ENCODE measurements at places on chromosomes 6 and 20.
A peak's percentile ranks its signal among the peaks of the same experiment; 100 is the strongest.

DNA sequence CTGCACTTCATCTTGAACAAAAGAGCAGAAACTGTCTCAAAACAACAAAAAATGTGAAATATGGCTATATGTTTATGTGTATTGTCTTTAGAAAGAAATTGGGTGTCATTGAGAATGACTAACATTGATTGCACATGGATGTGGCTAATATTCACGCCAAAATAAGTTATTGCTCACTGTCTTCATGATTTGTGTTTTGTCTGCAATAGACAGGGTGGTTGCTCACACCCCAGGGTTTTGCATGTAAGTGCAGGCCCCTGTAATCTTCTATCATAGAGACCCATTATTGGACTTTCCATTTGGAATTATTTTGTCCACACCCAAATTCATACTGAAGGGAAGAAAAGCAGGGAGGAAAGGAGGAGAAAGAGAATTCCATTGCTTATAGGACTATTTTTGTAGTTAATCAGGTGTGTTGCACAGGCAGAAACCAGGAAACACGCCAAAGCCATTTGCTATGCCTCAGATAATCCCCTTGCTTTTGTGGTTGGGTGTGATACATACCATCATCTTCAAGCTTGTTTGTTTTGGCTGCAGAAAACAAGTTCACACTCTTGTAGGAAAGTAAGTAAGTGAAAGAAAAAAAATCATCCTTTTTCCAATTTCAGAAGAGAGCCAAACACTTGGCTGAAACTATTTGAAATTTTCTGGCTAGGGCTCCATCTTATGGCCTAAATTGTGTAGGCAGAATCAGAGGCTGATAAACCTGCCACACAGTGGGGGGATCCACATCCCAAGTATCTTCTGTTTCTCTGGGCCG is 214.1 kb downstream of the COL12A1 start:
- DNase-seq: no peak

DNA sequence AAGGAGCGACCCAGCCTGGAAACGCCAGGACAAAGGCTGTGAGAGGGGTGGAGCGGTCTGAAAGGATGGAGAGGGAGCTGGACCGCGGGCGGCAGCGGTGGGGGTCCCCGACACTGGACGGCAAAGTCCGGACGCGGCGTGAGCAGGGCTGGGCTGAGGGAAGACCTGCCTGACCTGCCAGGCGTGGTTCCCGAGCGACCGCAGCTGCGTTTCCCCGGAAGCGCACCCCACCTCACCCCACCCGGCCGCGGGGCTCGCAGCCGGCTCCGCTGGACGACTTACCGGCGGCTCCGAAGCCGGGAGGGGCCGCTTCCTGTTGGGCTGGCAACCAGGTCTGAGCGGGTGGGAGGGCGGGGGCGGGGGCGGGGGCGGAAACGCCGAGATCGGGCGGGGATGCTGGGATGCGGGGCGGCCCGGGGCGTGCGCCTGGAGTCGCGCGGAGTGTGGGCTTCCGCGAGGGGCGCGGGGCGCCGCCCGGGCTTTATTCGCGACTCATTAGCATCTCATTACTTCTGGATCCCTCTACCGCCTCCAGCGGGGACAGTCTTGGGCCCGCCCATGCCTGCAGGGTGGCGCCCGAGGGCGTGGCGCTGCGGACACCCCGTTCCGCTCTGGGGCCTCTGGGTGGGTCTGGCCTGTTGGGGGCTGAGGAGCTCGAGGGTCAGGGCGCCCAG is at the start of gene MICAL1:
Gene MICAL1, minus strand, starts transcription at position 336 of the 674 bp plus-strand sequence. CDS start 1,576 bp downstream, outside the sequence.
- DNase-seq: peak; percentile 46

DNA sequence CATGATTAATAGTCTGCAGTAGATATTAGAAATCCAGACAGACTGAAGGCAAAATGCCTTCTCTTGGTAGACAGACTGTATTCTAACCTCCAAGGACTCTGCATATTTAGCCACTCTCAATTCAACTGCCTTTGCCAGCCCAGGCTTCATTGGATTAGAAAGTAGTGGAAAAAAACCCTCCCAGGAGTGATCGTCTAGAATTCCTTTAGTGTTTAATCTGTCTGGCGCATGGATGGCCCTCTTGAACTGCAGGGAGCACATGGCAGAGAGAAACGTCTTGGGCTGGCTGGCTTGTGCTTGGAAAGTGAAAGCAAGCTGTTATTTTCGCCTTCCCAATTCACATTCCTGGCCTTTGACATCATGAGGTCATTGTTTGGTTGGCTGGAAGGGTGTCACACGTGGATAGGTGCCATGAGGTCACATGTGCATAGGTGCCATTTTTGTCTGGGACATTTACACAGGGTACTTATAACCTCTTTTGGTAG is 30.9 kb upstream of the NEDD9 start:
- peak; percentile 77 for DNase-seq

- no peak for DNase-seq
These were observed 35.1 kb downstream of the MGME1 start for GRCh38 chr20:18003897-18004296.

GRCh38 chr6:124022641-124023040 is 219.0 kb downstream of the NKAIN2 start:
- no peak for DNase-seq

DNA sequence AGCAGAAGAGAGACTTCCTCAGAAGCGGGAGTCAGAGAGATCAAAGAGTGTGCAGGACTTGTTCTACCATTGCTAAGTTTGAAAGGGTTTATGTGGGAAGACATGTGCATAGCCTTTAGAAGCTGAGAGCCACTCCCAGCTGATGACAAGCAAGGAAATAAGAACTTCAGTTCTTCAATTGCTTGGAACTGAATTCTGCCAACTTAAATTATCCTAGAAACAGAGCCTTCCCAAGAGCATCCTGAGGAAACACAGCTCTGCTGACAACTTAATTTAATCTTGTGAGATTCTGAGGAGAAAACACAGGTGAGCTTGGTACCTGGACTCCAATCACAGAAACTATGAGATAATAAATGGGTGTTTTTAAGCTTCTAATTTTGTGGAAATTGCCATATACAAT is 150.6 kb upstream of the OGFRL1 start:
- peak; percentile 63 for DNase-seq

DNA sequence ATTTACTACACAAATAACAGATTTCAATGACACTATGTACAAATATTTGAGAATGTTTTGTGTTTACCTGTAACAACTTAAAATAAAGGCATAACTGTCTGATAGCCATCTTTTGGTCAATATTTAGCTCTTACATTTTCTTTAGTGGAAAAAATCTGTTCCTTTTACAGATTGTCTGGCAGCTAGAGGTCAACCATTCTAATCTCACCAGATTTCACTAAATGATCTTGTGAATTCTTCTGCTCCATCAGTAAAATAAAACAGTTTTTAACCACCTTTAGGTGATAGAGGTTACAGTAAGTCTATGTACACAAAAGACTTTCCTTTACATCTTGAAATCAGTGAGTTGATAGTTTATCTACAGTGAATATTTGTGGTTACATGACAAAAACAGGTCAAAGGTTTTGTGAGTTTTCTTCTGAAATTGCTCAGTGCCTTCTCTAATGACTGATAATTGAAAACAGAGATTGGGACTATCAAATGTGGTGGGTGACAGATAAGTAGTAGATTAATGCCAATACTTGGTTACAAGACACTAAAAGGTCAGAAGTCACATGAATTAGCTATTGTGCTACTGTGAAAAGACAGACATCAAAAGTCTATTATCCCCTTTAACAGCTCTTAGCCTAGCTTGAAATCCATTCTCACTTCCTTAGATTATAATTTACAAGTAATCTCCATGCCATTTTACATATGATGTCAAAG is 47.4 kb downstream of the BMP5 start:
- DNase-seq: no peak

DNA sequence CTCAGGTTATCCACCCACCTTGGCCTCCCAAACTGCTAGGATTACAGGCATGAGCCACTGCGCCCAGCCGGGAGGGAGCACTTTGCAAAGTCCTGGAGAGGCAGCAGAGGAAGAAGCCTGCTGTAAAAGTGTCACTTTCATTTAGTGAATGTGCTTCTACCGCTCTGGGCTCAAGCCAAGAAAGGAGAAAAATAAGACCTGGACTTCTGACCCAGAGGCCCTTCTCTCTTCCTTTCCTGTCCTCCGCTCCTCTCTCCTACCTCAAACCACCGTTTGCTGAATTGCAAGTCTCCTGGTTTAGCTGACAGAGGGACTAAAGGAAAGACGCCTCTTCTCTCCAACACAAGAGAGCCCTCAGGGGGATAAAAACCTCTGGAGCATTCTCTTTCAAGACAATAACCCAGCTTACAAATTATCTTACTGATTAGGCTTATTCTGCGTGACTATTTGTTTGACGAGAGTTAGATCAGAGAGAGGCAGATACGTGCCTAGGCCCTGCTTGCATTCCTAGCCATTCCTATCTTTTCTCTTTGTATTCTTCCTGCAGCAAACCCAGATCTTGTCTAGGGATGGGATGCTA is 84.2 kb upstream of the SLC22A23 start:
- no peak for DNase-seq
